ENCODE measurements at places on chromosomes 13 and 19. TPM values are rescaled to one million over a fixed set of nuclear protein-coding genes. Genes with fewer than 3 reads are reported as not detected.

GRCh38 chr13:19864024-19864745 lies 736 bp upstream of the ZMYM5 start:
- DNase-seq, result peak; percentile 44

DNA sequence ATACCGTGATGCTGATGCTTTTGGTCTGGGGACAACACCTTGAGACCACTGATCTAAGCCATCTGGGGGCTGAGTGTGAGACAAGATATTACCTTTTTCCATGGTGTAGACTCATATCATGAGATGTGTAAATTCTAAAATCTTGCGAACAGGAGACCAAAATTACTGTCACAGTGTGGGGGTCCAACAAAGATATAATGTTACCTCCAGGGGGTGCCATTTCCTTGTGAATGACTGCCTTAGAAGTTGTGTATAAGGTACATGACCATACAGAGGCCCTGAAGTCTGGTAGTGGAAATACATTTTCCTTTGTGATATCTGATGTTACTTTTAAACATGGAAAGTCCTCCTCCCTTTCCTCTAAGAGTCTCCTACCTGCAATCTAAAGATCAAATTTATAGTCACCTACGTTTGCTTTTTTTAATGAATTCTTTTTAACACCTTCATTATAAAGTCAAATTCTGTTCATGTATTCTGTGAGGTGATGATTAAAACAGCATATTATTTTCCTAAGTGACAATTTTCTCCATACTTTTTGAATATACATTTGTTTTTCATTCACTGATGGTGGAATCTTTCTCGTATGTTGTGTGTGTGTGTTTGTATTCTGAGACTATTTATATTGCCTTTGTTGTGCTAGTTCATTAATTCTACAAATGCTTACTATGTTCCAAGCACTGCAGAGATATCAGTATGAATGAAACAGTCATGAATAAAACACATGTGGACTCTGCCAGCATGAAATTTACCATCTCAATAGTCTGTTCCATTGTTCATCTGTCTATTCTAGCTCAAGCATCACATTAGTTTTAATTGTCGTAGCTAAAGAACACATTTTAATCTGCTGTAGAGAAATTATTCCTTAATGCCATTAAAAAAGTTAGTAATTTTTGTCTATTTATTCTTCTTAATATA lies 113.7 kb downstream of the RFC3 start:
- DNase-seq, result no peak

Gene PLIN4
- not detected for polyA plus RNA-seq

Gene CYP4F2
- polyA plus RNA-seq, result not detected

- no peak for DNase-seq
These were observed at the start of gene HSPB6 for GRCh38 chr19:35756377-35757230. Gene HSPB6, minus strand, starts transcription at chr19:35757029. Its CDS starts 21 bp downstream, at chr19:35757008.

Gene JSRP1
- polyA plus RNA-seq, result 0.38 TPM
